ENCODE measurements at places on chromosomes 12 and 14.

GRCh38 chr12:57175428-57176138 is 28.2 kb upstream of the LRP1-AS start:
- DNase-seq, result peak; percentile 85

DNA sequence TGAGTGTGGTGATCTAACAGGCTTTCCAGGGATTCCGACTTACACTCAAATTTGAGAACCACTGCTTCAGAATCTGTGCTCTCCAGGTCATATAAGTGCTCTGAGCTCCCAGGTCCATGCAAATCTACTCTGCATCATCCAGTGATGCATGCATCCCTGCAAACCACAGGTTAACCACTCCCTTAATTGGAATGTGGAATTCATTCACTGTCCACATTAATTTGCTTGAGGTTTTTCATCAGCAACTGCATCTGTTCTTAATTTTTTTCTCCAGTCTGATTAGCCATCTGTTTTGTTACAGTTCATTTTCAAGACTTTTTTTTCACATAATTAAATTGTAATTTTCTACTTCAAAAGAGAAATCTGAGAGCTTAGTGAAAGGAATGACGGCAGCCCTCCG is 43.4 kb upstream of the RIN3 start:
- DNase-seq, result no peak

GRCh38 chr12:130161261-130162243 is 712 bp upstream of the FZD10 start:
- DNase-seq, result no peak

- no peak for DNase-seq
Observed at GRCh38 chr12:4555804-4556203, 6.2 kb upstream of the DYRK4 start.

DNA sequence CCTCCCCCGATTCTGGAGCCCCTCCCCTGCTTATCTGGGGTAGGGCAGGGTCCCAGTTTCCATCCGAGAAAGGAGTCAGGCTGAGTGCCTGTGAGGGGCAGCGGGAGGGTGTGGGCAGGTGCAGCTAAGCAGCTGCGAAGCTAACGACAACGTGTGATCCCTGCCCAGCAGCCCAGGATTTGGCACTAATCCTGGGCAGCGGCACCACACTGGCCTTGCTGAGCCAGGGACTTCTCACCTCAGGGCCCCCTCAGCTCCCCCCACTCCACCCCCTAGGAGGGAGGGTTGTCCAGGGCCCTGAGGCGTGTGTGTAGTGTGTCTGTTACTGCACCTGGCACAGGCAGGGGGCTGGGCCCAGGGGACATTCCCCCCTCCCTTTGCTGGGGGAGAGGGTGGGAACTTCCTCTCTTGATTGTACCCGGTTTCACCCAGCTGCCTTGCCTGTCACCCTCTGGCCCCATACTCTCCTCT is 1.8 kb downstream of the SMIM41 start:
- DNase-seq, result peak; percentile 78

DNA sequence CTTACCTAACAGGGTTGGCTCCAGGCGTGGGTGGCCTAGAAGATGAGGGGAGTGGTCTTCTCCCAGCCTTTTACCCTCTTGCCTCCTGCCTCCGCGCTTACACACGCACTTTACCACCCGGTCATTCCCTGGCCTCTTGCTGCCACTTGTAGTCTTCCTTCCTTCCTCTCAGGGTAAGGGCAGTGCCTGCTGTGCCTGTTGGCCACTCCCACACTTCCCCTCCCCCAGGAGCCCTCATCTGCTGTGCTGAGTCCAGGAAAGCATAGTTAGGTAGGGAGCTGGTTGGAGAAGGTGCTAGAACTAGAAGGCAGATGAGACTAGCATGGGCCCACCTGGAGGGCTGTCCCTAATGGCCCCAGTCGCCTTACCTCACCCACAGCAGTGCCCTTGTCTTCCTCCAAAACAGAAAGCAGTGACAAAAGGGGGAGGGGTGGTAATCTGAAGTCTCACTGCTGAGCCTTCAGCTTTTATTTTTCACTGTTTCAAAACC is 54.3 kb upstream of the SRSF5 start:
- DNase-seq, result peak; percentile 42

GRCh38 chr12:120944645-120945217 is 33.6 kb upstream of the HNF1A start:
- DNase-seq, result peak; percentile 76

- no peak for DNase-seq
Observed at GRCh38 chr12:121729021-121729420, 16.5 kb downstream of the TMEM120B start.

DNA sequence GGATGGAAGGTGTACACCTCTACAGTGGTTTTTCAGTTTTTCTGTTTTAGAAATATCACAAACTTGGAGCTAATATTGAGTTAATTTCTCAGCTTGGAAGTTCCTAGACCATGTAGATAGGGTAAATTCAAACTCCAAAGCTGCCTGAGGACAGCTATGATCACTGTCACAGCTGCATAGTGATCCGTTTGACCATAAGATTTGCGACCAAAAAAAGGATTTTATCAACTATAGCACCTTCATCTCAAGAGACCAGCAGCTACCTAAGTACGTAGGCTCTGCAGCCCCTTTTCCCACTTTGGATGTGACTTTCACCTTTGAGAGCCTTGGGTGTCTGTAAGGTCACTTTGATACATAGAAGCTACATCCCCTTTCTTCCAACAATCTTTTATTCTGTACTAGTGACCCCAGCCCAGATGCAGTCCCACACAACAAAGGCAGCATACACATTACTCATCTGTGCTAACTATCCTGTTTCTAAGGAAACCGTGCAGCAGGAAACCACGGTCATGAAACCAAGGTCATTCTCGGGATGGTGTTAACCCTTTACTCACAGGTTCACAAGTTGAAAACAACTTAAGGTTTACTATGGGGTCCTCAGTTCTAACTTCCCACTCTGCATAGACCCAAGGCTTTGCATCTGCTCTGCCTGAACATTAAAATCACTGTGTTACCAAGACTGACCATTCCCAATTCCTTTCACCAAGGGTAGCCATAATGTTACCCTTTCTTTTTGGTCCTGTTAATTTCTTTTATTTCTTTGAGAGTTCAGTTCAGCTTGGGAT is 75.4 kb downstream of the IFT81 start:
- peak; percentile 73 for DNase-seq

DNA sequence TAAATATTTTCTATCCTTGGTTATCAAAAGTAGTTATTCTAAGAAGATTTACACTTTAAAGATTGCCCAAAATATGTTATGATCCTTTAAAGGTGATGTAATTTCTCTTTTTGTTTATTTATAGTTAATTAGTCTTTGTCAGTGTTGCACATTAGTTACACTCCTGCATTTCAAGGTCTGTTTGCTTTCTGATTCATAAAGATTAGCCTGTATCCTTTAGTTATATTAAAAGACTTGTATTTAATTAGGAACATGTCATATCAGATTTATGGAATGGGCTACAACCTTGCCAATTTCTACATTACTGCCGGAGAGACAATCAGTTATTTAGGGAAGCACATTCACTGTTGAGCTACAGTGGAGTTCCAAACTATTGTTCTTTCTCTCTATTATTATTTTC is 3.5 kb downstream of the EPYC start:
- no peak for DNase-seq
